ENCODE measurements at places on chromosomes 12 and 14.

DNA sequence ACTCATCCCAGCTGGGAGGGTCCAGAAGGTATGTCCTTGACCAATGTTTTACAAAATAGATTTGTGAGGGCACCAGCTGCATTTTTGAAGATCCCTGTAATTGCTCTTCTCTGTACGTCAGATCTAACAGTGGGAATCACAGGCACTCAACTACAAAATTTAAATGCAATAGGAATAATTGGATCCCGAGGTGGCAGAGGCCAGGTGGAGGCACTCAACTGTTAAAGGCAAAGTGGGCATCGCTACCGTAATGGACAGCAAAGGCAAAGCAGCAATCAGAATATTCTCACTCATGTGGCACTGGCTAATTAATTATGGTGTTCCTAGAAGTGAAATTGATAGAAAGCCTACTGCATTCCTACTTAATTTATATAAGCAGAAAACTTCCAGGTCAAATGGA lies 27.9 kb upstream of the PSMC1 start:
- DNase-seq: no peak

DNA sequence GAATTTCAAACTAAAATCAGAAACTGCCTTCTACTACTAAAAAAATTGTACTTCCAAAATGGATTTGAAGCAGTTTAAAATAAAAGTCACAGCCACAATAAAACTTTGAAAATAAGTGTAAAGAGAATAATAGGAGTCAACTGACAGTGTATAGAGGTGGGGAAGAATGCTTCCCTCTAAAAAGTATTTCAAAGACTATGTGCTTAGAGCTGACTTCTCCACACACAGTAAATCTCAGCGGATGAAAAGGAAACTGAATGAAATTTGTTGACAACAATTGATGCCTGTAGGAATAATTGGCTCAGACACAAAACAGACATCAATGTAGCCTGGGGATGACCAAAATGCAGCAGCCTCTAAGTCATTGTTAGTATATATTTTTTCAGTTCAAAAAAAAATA lies 7.9 kb downstream of the IGF1 start:
- no peak for DNase-seq

GRCh38 chr12:50110762-50111351 lies 1.2 kb upstream of the COX14 start:
- DNase-seq: peak; percentile 76

DNA sequence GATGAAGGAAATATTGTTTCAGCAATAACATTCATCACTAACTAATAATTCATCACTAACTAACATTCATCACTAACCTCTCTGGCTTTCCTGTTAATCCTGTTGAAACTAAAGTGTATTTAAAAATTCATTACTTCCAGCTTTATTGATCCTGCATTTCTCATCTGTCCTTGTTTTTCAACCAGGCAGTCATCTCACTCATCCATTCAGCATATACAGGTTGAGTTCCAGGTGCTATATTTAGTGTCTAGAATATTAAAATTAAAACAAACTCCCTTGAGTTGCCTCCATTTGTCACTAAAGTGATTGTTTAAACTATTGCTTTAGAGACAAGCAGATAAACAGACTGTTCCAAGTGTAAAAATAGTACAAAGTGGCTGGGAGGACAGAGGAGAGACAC lies 58.1 kb downstream of the ATXN7L3B start:
- no peak for DNase-seq

GRCh38 chr14:97217111-97217885 lies 420.1 kb downstream of the VRK1 start:
- no peak for DNase-seq

DNA sequence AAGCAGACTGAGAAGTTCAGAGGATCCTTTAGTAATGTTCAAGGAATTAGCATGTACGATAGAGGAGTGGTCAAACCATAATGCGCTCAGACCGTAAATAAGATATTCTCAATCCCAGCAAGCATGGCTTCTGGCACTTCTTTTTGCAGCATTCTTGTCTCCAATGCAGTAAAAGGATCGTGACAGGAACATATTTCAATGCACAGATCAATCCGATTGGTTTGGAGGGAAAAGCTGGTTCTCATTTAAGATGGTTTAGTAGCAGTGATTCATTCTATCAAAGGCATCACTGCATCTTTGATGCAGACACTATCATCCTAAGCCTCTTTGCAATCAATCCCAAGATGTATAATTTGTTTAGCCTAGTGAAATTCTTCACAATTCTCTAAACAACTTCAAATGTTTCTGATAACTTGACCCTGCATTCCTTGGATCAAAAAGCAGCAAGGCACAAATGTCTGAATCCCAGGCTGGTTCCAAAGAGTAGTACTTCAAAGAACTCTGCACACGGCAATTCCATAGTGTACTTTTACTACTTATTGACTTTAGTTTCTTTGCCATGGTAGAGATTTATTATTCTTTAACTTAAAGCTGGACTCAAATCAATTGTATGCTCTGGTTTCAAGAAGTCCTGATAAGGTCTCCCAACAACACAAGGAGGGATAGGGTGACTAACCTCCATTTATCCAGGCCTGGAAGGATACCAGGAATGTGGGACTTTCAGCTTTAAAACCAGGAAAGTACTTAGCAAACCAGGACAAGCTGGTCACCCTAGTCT lies 96.8 kb upstream of the MDM1 start:
- DNase-seq: no peak

GRCh38 chr12:5203720-5204119 lies 160.0 kb downstream of the KCNA5 start:
- DNase-seq: no peak

DNA sequence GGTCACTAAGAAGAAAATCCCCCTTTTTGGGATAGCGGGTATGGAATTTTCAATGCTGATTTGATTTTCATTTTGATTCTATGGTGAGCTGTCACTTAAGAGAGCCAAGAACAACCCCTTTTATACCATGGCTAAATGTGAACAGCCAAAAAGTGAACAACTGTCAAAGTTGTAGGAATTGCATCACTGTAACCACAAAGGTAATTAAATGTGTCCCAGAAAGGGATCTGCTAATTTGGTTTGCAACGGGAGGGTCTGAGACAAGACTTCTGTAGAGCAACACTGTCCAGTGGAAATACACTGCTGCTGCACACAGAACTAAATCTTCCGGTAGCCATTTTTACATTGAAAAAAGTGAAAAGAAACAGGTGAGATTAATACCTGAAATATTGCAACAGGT lies 14.6 kb downstream of the CHST11 start:
- DNase-seq: no peak

DNA sequence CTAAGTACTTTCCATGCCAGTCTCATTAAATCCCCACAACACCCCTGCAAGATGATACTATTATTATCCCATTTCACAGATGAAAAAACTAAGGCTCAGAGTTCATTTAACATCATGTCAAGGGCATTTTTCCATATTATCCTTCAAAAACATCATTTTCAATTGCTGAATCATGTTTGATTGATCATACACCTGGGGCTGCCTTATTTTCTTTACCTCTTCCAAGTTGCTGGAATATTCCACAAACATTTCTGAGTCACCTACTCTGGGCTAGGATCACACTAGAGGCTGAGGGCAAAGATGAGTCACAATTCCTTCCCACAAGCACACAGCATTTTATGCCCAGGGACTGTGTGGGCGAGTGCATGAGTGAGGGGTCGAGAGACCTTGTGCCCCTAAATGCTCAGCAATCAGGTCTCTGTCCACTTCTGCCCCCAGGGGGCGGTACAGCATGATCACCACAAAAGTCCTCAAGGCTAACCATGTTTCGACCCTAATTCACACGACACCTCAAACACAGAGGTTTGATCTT lies 14.1 kb upstream of the TMEM119 start:
- DNase-seq: peak; percentile 69

DNA sequence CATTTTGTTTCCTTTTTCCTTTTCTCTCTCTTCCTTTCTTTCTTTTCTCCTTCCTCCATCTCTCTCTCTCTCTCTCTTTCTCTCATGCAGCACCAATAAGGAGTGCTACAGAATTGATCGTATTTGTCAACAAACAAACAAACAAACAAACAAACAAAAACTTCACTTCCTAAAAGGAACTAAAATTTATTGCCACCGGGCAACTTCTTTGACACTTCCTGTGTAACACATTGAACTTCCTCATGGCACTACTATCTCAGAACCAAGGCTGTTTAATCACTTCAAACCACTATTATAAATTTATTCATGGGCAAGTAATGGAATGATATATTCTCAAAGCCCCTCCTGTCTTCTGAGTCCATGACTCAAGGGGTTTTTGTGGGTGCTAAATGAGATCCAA lies 51.3 kb downstream of the SERPINA3 start:
- DNase-seq: no peak

DNA sequence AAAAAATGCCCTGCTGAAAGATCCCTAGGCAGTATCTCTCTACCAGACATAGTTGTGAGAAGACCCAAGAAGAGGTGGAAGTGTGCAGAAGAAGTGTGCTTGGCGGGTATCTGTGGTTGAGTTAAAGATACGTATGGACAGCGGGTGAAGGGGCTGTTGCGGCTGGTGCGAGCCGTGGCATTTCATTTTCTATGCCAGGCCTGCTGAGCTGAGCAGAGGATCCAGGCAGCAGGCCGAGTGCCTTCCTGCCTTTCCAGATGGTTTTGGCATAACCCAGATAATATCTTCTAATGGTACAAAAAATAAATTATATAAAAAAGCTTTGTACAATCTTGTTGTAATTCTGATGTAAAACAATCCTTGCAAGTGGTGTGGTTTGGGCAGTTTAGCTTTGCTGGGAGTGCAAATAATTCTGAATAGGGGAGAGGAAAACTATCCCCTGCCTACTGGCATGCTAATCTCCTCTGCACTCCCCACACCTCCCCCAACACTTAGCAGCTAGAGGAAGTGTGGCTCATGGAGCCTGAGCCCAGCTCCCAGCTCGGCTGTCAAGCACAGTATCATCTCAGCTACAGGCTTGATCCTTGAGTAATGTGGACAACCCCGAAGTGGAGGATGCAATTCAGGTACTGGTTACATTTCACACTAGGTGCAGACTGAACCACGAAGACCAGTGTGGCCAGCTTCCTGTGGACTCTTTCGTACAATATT lies 168.9 kb downstream of the VRK1 start:
- DNase-seq: no peak

DNA sequence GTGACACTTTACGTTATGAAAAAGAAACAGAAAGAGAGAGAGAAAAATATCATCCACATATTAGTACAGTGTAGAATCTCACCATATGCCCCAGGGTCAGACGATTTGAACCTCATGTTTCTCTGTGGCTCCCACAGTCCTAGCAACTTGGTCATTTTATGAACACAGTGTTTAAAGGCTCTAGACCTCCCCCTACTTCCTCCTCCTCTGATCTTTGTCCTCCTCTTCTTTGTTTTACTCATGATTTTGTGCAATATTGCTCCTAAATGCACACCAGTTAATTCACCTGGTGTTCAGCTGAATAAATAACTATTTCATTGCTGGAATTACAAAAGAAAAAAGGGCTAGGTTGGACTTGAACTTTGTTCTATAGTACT lies 18.2 kb downstream of the GLT1D1 start:
- no peak for DNase-seq

Measured in SW480 (cell line).